ENCODE measurements at places on chromosomes 4 and X.

GRCh38 chr4:143232277-143232676, 47.6 kb downstream of the USP38 start:
- DNase-seq = no peak

DNA sequence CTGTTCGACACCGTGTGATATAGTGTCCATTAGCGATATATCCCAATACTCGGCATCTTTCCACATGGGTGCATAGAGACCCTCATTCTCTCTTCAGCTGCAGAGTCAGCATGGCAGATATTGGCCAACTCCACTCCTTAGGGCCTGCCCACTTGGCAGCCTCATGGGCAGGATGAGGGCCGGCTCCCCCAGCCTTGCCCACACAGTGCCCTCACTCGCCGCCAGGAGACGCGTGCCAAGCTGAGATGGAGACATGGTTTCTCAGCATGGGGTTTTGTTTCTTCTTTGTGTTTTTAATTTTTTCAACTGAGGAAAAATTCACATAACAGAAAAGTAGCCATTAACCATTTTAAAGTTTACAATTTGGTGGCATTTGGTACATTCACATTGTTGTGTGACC, 5.3 kb upstream of the PLXNA3 start:
- DNase-seq = no peak

DNA sequence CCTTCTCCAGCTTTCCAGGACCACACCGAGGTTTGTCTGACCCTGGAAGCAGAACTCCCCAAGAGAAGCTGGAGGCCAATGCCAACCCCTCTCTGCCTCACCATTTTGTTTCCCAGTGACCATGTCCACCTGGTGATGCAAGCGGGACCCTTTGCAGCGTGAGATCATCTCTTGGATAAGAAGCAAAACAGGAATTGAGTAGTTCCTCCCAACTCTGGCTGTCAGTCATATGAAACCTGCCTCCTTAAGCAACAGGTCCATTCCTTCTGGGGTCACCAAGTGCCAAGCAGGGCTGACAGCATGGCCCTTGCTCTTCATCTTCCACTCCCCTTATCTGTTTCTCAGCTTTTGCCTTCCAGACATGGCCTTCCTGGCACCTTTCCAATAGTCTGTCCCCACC, 41.3 kb upstream of the MTM1 start:
- DNase-seq = no peak

DNA sequence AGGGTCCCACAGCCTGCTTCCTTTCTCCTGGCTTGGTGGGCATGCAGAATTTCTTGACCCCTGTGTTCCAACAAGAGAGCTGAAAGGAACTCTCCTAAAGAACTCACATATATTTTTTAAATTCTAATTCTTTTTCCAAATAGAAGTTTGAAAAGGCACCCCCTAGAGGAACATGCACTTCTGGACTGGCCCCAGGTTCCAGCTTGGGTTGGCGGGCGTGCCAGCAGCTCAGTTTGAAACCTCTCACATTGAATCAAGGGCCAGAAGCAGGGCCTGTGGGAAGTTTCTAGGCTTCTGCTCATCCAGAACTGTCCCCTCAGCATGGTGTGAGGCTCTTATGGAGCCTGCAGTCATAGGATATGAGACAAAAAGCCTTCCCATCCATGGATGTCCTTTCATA, 132.6 kb downstream of the ATG4A start:
- no peak for DNase-seq

DNA sequence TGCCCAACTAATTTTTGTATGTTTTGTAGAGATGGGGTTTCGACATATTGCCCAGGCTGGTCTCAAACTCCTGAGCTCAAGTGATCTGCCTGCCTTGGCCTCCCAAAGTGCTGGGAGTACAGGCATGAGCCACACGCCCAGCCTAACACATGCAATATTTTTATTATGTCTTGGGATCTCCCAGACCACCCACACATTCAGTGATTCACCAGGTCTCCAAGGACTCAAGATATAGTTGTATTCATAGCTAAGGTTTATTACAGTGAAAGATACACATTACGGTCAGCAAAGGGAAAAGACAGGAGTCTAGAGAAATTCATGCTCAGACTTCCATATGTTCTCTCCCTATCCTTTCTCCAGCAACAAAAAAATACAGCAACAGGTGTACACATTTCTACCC, 25.5 kb upstream of the FAM120C start:
- DNase-seq = no peak

- DNase-seq = no peak
These were observed 65.9 kb downstream of the CLDN22 start for GRCh38 chr4:183254162-183254561.

DNA sequence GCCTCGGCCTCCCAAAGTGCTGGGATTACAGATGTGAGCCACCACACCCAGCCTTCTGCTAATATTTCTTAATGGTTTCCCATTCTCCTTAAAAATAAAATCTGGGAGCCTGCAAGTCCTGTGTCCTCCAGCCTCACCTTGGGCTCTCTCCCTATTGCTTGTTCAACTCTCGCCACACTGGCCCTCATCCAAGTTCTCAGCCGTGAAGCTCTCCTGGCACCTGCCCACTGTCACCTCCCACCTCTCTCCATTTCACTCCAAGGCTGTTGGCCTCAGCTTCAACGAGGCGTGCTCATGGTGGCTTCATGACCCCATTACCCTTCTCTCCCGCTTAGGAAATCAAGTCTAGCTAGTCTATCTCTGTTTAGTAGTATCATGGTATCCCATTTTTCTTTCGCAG, 9.5 kb upstream of the ETNPPL start:
- no peak for DNase-seq

DNA sequence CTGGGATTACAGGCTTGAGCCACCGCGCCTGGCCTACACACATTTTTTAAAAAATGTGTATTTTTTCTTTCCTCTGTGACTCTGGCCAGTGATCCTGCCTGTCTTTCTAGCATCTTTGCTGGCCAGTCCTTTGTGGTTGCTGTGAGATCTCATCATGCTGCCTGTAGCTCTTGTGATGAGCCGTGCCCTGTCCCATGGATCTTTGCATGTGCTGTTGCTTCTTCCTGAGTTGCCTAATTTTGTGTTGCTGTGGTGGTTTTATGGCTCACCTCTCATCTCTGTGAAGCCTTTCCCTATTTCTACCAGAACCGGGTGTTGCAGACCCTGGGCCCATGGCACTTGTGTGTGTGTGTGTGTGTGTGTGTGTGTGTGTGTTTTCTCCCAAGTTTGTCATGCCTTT, 8.3 kb downstream of the NSD2 start:
- no peak for DNase-seq

- DNase-seq = peak; percentile 7
These were observed at the start of gene CPE for GRCh38 chr4:165378745-165379677. Gene CPE (plus strand): TSS chr4:165379008. CDS start chr4:165379222, 214 bp downstream.

DNA sequence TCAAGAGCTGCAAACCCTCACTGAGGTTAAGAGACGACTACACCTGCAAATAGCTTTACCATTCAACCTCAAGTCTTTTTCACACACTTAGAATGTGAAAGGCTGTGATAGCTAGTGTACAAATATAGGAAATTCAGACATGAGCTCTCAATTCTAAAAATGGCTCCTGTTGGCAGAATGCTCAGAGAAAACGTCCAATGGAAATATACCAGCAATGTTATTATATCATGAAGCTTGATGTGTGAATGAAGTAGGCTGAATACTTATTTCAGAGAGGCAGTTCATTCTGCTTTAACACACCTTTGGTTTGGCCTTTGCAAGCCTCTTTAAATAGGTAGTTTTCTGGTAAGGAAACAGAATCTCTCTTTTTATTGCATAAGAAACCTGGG, 227.6 kb downstream of the ADAMTS3 start:
- DNase-seq = no peak

DNA sequence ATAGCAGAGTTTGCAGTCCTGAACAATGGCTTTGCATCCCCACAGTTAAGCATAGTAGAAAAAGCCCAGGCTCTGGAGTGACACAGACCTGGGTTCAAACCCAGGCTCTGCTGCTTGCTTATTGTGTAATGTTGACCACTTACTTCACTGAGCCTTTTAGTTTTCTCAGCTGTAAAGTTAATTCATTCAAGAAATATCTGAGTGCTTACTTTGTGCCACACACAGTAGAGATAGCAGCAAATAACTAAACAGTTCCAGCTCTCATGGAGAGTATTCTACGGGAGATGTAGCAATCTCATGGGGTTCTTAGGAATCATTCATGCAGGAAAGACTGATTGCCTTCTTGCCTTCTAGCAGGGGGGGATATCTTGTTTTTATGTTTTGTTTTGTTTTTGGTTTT, 63.2 kb downstream of the SLC9A6 start:
- DNase-seq = no peak

DNA sequence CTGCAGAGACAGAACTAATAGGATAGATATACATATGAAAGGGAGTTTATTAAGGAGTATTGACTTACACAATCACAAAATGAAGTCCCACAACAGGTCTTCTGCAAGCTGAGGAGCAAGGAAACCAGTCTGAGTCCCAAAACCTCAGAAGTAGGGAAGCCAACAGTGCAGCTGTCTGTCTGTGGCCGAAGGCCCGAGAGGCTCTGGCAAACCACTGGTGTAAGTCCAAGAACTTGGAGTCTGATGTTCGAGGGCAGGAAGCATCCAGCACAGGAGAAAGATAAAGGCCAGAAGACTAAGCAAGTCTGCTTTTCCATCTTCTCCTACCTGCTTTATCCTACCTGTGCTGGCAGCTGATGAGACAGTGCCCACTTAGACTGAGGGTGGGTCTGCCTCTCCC, 89.6 kb downstream of the MXRA5 start:
- no peak for DNase-seq

DNA sequence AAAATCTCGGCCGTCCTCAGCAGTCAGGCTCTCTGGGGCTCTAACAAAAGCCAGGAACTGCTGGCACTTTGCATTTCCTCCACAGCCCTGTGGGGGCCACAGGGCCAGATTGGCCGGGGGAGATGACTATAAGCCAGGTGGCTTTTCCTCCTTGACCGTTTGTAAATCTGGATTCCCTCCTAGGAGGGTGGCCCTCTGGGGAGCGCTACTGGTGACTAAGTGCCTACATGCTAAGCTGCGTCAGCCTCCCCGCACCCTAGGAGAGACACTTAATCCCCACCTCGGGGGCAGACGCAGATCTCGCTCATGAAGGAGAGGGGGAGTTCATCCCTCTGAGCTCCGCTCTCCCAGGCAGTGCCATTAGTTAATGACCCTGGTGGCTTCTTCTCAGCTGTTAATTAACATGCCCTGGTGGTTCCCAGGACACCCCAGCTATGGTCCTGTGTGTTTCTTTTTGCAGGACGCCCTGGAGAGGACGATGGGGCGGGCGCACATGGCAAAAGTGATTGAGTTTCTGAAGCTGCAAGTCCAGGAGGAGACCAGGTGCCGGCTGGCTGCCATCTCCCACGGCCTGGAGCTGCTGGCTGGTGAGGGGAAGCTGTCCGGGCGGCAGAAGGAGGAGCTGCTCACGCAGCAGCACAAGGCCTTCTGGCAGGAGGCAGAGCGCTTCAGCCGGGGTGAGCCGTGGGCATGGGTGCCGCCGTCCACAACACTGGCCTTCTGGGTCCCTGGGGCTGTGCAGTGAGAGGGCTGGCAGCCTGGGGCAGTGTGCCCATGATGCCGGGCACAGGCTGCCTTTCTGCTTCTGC, 41.6 kb downstream of the EVC start:
- no peak for DNase-seq

DNA sequence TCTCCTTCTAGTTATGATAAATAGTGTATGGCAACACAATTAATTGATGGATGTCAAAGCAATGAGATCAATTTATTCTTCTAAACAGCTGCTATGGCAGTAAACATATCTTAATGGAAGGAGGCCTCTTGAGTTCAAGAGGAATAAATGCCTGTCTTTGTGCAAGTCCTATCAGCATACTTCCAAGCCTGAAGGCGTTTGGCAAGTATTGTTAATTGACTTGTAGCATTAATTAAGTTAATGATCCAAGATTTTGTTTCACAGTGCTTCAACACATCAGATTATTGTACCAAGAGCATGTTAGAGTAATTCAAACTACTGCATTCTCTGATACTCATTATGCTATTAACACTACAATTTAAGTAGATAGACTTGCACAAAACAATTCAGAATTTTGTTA, 144.8 kb downstream of the FAT4 start:
- DNase-seq = no peak

DNA sequence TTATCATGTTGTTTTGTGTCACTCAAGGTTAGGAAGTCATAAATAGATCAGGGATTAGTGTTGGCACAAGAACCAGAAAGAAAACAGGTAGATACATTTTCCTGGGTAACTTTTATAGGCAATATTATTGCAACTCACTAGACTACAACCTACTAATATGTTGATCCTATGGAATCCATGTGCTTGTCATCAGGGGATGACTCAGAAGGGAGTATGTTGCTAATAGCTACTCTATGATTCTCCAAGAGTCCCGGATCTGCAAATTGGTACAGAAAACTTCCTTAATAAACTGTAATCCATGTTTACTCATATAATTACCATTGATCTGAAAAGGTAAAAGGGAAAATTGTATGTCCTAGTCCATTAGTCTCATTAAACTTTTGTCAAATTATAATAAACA, 11.7 kb upstream of the GNRHR start:
- DNase-seq = no peak

DNA sequence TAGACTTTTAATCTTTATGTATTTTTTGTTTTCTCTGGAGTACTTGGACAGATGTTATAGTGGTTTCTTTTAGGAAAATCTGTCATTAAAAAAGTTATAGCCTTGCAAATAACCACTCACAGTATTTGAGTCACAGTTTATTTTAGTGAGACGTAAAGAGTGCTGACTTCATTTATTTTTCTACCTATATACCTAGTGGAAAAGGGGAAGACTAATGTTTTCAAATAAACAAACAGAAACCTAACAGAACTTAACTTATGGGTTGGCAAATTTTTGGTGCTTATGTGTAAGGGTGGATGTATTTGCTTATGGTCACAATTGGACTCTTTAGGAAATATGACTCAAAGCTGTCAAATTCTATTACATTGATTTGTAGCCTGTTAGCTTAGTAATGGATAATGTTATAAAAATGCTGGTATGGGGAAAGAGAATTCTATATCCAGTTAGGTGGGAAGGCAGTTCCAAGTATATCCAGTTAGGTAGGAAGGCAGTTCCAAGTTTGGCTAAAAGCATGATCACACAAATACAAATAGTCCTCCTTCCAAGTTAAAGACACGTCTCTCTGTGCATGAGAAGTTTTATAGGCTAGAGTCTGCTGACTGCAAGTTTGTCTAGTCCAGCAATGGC, 61.9 kb downstream of the SLC9A6 start:
- no peak for DNase-seq

DNA sequence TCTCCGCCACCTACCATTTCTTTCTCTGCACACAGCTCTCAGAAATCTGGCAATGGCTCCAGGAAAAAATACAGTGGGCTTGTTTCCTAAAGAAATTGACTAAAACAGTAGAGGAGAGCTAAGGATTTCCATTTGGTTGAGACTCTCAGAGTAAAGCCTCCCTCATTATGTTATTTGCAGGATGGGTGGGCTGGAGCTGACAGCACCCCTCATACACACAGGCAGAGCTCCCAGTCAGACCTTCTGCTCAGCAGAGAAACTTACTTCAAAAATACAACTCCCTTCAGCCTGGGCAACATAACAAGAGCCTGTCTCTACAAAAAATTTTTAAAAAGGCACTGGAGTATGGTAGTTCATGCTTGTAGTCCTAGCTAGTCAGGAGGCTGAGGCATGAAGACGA, 44.9 kb downstream of the ENPEP start:
- DNase-seq = no peak
